Activated CD4-positive, alpha-beta T cell treated with anti-CD3 and anti-CD28 coated beads for 24 hours (primary cell): ENCODE measurements at places on chromosomes 5 and 9.

DNA sequence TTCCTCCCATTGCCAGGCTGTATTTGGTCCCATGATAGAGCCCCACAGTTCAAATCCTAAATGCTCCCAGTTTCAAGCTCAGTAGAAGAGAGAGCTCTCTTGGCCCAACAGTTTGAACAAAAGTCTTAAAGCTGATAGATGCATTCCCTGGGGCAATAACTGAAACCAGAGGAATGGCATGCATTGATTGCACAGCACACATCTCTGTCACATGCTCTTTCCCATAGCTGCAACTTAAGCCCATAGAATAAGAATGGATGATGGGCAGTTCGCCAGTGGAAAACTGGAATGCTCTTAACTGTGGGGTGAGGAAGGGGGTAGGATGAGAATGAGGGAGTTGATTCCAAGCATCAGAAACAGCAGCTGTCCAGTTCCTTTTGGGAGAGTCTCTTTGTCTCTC is 1942.4 kb upstream of the WWC1 start:
- no peak for DNase-seq

- DNase-seq = peak; percentile 23
These were observed 30.9 kb downstream of the GALNT10 start for GRCh38 chr5:154221371-154221896.

- DNase-seq = no peak
These were observed 139.4 kb downstream of the MACIR start for GRCh38 chr5:103397739-103398581.

GRCh38 chr9:128099932-128100491 is 27.5 kb downstream of the PTGES2 start:
- DNase-seq = no peak

GRCh38 chr5:6222121-6222520 is 156.2 kb downstream of the MED10 start:
- no peak for DNase-seq

DNA sequence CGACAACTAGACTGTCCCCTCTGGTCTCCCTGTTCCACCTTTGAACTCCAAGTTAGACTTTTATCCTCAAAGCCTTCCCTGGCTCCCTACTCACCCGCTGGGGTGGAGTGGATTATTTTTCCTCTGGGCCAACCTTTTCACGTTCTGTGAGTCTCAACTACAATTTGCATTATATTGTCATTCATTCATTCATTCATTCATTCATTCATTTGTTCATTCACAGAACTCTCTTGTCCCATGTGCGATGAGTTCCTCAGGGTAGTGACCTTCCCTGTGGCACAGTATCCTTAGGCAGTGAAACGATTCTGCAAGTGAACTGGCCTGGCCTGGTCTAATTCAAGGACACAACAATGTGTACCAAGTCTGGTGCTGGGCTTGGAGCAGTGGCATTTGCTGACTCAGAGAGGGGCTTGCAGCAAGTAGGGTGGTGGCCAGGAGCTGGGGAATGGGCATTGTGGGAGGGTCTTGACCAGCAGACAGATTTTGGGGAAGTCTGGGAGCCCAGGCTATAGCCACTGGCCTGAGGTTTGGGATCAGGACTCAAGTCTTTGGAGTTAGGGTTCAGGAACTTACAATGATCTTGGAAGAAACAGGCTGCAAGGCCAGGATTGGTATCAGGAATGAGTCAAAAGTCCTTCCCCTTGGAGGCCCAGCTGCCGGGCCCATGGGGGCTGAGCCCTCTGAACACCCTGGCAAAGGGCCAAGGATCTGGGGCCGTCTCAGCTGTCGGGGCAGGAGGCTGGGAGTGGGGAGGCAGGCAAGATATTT is 37.2 kb upstream of the COL15A1 start:
- DNase-seq = no peak

- no peak for DNase-seq
These were observed 117.5 kb upstream of the OR13F1 start for GRCh38 chr9:104386425-104387069.

DNA sequence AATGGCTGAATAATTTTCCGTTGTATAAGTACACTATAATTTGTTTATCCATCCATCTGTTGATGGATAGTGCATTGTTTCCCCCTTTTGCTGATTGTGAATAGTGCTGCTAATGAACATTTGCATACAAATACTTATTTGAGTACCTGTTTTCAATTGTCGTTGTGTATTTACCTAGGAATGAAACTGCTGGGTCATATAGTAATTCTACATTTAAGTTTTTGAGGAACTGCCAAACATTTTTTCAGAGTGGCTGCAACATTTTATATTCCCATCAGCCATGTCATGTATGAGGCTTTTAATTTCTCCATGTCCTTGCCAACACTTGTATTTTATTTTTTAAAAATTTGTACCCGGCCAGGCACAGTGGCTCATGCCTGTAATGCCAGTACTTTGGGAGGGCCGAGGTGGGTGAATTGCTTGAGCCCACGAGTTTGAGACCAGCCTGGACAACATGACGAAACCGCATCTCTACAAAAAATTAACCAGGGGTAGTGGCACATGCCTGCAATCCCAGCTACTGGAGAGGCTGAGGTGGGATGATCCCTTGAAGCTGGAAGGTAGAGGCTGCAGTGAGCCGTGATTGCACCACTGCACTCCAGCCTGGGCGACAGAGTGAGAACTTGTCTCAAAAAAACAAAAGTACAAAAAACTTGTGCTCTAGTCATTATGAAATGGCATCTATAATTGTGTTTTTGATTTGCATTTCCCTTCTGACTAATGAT is 2.2 kb upstream of the ANXA6 start:
- no peak for DNase-seq

DNA sequence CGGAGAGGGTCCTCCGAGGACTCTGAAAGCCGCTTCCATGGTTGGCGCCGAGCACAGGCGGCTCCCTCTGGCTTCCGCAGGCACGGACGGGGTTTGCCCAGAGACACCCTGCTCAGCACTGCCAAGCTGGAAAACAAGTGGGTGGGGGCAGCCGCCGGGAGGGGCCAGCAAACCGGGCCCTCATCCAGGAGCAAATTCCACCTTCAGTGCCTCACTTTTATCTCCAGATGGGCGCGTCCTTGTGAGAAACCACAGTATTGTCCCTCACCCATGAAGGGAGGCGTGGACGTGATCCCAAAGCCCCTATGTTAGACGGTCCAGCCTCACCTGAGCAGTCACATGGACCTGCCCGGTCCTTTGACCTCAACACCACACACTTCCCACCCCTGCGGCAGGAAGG is 29.0 kb downstream of the MED10 start:
- no peak for DNase-seq

- no peak for DNase-seq
These were observed 28.0 kb upstream of the ADAM19 start for GRCh38 chr5:157603333-157604190.

DNA sequence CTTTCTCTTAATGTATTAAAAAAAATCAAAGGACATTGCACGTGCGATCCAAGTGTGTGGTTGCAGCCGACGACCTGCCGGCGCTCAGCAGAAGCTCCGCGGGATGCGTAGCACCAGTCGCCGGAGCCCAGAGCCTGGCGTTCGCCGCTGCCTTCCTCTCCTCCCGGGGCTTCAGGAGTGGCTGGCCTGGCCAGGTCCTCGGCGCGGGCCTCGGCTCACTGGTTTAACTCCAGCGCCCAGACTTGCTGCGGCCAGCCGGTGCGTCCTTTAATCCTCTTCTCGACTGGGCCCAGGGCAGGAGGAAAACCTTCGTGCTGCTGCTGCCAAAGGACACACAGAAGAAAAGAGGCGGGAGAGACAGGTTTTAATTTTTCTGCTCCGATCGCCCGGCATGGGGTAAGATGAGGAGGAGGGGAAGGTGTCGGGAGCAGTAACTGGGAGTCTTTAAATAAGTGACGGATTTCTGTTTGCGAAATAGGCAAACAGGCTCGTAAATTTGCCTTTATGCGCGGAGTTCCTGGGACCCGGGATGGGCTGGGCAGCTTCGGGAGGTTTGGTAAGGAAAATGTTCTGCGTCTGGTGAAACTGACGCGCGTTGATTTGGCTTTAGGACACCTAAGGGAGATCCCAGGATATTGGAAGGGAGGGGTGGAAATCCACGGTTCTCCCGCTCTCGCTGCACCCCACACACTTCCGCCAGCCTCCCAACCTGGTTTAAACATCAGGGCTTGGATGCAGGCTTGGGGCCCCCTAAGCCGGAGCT is 2.3 kb downstream of the HAND1 start:
- DNase-seq = no peak

DNA sequence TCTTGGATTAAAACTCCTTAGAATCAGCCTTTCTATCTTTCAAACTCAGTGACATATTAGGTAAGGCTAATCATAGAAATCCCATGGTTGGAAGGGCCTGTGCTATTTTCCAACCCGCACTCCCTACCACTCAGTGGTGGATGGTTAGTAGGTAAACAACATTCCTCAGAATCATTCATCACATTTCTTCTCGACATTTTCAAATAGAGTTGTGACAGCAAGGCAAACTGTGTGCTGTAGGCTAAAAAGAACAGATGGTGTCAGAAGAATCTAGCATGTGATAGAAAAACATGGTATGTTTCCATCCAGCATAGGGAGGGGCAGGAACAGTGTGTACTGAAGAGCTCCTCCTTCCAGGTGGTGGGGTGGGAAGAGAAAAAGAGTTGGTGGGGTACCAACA is 227.3 kb upstream of the NMUR2 start:
- no peak for DNase-seq

DNA sequence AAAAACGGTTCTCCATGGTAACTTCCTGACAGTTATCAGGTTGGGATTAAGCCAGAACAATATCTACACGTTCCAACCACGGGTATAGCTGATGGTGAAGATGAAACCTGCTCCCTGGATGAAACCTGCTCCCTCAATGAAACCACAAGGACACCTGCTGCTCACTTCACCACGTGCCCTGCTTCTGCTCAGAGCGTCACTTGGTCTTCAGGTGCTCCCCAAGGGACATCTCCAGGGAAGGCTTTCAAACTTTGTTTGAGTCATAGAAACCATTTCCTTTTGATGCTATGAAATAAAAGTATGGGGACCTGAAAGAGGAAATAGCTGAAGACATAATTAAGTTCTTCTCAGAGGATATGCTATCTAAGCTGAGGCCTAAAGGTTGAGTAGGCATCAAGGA is 242.4 kb downstream of the MED10 start:
- no peak for DNase-seq

GRCh38 chr9:126508171-126508591 is 105.5 kb upstream of the LMX1B start:
- no peak for DNase-seq

- DNase-seq = no peak
These were observed 53.0 kb upstream of the RUSC2 start for GRCh38 chr9:35436933-35437332.

DNA sequence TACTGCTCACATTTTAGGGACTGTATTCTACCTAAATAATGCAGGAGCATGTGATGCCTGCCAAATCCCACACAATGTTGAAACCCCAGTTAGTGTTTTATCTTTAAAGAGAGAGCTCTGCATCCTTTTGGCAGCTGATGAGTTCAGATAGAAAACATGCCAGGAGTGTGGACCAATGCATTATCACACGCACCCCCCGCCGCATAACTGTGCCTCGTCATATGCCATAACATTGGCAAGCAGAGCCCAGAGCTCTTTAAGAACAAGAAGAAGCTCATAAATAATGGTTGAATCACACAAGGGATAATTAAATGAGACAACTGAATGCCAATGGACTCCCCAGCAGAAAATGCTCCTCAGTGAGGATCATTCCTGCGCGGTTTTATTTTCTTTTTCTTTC is 52.8 kb upstream of the RORB start:
- no peak for DNase-seq

GRCh38 chr5:54390015-54390414 is 65.5 kb upstream of the HSPB3 start:
- no peak for DNase-seq

- no peak for DNase-seq
These were observed 477.6 kb downstream of the TLE1 start for GRCh38 chr9:81211741-81212140.

GRCh38 chr9:306907-307306 is 92.2 kb downstream of the DOCK8 start:
- DNase-seq = peak; percentile 25

- no peak for DNase-seq
These were observed 1.4 kb upstream of the COL27A1 start for GRCh38 chr9:114153761-114154599.

DNA sequence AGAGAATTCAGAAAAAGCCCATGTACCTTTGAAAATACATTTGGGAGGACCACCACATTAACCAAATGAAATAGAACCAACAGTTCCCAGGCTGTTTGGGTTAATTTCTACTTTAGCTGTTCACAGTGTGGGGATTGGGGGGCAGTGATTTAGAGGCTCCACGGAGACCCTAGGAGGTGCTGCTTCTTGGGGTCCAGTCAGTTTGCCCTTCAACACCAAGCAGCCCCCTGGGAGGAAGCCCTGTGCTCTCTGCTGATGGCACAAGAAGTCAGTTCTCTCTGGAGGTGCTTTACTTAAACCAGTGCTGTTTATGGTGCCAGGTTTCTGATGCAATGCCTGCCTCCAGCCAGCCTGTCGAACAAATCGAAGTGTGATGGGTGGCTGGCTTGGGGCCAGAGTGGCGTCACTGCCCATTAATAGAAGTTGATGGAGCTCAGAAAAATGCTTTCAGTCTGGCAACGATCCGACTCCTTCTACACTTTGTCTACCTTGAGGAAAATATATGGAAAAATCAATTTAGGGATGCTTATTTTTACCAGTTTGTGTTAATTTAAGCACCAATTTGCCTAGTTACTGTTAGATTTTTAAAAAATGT is 134.0 kb downstream of the SNX18 start:
- no peak for DNase-seq

GRCh38 chr9:37011530-37011929 is 22.5 kb downstream of the PAX5 start:
- DNase-seq = no peak

DNA sequence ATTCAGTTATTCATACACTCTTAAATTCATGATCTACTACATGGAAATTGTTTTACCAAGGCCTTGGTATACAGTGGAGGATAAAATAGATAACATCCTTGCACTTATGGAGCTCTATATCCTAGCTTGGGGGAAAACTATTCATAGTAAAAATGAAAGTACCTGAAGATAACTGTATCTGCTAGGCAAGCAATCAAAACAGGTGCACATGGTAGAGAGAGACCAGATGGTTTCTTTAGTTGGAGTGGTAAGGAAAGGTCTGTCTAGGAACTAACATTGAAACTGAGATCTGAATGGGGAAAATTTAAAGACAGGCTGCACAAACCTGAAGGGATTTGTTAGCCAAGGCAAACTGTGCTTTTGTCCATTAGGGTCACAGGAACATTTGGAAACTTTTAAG is 11.1 kb upstream of the SLCO4C1 start:
- DNase-seq = no peak

DNA sequence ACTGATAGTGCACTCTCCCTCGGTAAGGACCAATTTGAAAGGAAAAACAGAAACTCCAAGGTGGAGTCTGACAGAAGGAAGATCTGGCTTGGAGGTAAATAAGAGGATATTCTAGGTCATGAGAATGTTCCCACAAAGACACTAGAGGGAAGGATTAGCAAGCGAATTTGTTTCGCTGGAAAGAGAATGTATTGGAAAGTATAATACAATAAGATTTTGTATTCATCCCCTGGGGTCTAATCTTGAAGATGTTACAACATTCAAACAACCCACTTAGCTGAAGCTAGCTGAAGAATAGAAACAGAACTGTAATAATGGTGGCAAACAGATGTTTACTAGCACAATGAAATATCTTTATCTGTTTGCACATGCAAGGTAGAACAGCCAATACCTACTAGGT is 158.7 kb downstream of the GNAQ start:
- DNase-seq = no peak

GRCh38 chr9:132937463-132937901 is 6.9 kb downstream of the TSC1 start:
- DNase-seq = no peak

- no peak for DNase-seq
These were observed 217.2 kb downstream of the AGTPBP1 start for GRCh38 chr9:85524531-85524930.

GRCh38 chr5:40649463-40650030 is 30.2 kb upstream of the PTGER4 start:
- DNase-seq = no peak

GRCh38 chr9:92493749-92494387 is 11.6 kb upstream of the ASPN start:
- DNase-seq = no peak
